ENCODE measurements at places on chromosomes 6 and 20.

DNA sequence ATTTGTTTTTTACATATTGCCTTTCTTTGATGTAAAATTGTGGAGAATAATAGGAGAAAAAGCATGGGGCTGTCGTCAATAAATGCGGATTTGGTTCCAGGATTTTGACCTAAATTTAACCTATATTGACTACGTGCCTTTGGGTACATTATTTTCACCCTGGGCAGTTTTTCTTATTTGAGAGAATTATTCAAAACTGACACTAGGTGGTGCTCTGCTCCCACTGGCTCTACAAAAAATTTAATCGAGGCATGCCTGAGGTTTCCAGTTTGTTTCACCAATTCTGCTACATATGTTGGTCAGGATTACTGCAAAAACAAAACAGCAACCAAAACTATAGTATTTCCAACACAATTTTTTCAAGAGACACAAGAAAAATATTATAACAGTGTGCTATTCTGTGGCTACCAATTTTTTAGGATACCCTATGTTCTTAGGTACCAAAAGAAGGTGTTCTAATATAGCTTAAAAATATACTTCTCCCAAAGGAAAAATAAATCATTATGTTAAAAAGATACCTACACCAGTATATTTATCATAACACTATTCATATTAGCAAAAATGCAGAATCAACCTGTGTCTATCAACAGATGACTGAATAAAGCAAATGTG lies 48.6 kb upstream of the FABP7 start:
- no peak for DNase-seq

GRCh38 chr20:18543216-18543615 lies 24.0 kb upstream of the SMIM26 start:
- DNase-seq, result no peak

- no peak for DNase-seq
These were observed 254.1 kb downstream of the PRL start for GRCh38 chr6:22042706-22043105.

DNA sequence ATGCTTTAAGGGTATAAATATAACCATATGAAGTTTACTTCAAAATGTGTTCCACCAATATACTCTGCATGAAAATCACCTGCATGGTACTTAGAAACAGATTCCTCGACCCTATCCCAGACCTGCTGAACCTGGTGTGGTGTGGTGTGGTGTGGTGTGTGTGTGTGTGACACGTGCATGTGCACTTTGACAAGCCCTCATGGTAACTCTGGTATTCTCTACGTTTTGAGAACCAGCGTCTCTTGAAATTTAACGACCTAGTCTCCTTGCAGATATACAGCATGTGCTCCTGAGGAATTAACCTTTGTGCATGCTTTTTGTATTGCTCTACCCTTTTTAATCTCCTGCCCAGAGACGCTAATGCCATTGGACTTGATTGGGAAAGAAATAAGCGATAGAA lies 29.5 kb downstream of the GGTLC1 start:
- DNase-seq, result no peak

DNA sequence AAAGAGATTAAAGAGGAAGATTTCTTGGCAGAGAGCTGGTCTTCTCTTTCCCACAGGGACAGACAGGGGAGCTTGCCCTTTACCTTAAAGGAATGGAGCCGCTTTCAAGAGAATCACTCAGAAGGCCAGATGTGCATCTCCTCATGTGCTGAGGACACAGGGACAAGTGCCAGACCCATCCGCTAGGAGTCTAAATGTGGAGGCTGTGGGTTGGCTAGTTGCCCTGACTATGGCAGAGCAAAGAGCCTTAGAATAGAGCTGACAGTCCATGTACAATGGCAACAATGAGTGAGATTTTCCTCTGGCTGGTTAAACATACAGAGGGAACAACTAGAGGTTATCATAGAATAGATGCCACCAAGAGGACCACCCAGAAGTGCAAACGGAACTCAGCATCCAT lies 7.3 kb upstream of the DOK5 start:
- no peak for DNase-seq

Data from stimulated activated CD8-positive, alpha-beta memory T cell treated with anti-CD3 and anti-CD28 coated beads, Interleukin-4, amount 100 ng/mL, for 1 hour (primary cell).